ENCODE measurements at places on chromosomes 7 and 10. TPM values are rescaled to one million over a fixed set of nuclear protein-coding genes. Genes with fewer than 3 reads are reported as not detected.

Gene CUBN
- 2.4 TPM for polyA plus RNA-seq

Gene MACC1
- not detected for polyA plus RNA-seq

GRCh38 chr7:114627231-114627630 is 212.6 kb downstream of the FOXP2 start:
- DNase-seq: no peak

DNA sequence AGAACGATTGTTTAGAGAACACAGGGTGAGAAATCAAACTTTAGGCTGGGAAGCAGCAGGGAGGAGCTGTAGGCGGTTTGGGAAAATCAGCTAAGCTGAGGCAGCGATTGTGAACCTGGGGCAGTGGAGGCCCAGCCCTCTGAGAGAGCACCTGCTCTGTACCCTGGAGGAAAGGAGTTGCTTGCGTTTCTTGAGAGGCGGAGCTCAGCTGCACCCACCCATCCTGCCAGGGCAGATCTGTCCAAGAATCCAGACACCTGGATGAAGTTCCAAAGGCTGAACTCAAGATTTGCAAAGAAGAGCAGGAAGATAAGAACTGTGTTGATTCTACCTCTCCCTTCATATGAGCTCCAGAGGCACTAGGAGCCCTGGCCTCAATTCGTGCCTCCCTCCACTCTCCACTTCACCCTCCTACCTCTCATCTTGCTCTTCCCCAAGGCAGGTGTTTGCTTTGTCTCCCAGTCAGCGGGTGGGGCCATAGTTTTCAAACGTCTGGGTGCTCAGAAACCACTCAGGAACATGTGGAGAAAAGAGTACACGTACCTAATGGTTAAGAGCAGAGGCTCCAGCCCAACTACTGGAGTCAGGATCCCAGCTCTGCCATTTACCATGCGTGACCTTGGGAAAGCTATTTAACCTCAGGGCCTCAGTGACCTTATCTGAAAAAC is 21.5 kb upstream of the TMEM213 start:
- DNase-seq: no peak

DNA sequence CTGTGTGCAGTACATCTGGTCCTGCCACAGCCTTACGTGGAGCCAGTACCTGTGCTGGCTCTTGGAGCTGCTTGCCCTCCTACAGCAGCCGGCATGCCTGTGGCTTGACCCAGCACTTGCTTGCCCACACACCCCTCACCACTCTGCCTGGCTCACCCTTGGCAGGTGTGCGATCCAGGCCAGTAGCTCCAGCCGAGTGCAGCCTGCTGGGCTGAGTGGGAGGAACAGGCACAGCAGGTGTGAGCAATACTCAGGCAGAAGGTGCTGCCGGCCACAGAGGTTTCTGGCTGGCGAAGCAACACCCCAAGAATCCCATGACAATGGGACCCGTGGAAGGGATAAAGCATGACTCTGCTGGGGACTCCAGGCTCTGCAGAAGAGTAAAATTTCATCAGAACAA is 173.5 kb upstream of the ADCY1 start:
- DNase-seq: no peak

DNA sequence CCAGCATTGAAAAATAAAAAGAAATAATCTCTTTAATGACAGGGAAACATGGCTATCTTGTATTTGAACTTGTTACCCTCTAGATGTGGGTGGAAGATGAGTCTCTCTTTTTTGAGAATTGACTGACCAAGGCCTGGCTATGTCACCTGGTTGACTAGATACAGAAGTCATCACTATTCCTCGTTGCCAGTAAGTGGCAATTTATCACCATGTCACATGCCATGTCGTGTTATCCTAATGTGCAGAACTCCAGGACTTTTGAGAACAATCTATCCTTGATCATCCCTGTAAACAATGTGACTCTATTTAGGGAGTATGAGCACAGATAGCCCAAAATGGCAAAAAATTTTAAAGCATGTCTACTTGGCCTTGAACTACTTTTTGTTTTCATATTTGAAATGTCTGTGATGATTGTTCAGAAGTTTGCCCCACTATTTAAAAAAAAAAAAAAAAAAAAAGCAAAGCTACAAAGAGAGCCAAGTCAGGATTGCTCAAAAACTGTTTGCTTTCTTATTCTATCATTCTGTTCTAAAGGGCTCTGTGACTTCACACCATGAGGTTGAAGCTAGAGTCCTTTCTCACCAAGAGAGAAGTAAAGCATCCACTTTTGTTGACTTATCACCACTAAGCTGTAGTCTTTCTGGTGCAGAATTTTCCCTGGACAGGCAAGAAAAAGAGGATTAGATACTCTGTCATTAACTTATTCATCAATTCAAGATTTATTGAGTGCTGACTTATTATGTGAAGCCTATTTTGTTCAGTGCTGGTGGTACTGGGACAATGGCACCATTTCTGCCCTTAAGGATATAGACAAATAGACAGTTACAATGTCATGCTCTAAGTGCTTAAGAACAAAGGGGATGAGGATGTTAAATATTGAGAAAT is 10.4 kb upstream of the WIPF3 start:
- DNase-seq: no peak

All from SK-N-SH (cell line).